WTC11 (cell line): ENCODE measurements at places on chromosomes 11 and 22. TPM values are rescaled to one million over a fixed set of nuclear protein-coding genes. Genes with fewer than 3 reads are reported as not detected.

- DNase-seq: no peak
Observed at GRCh38 chr11:118641397-118642019, 34.1 kb downstream of the PHLDB1 start.

SYT7 gene
- 12.5 to 18.9 TPM (median 18.2 TPM) in 3 replicates for total RNA-seq

ACCSL gene
- total RNA-seq: not detected in 3 replicates

DNA sequence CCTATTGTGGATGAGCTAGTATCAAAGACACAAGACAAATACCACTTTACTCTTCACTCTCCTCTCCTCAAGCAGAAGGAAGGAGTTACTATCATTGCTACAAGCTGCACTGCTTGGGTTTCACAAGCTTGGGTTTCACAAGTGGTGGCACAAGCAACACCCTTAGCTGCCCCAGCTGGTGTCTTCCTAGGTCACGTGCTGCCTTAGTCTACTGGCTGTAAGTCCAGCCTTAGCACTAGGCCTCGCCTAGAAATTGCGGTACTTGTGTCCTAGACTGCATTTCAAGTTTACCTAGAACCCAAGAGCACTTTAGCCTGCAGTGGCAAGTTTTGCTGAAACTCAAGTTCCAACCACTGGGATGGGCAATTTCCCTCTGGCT lies 86.6 kb downstream of the EHF start:
- DNase-seq: no peak

DNA sequence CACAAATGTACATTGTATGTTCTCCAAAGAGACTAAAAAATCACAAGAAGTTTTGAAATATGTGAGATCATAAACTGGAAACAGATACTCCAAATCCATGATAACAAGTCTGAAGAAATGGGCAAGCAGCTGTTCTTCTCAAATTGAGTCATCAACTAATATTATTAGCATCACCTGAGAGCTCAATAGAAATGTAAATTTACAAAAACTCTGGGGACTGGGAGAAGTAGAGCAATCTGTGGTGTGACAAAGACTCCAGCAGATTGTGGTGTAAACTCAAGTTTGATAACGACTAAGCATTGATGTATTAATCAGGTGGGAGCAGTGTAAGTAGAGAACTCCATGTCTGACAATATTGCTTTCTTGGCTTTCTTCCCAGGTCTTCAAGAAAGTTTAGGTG lies 53.2 kb downstream of the GLYATL1 start:
- DNase-seq: no peak

GRCh38 chr11:130449996-130450769 lies 1.7 kb downstream of the ADAMTS15 start:
- peak; percentile 94 for DNase-seq

DNA sequence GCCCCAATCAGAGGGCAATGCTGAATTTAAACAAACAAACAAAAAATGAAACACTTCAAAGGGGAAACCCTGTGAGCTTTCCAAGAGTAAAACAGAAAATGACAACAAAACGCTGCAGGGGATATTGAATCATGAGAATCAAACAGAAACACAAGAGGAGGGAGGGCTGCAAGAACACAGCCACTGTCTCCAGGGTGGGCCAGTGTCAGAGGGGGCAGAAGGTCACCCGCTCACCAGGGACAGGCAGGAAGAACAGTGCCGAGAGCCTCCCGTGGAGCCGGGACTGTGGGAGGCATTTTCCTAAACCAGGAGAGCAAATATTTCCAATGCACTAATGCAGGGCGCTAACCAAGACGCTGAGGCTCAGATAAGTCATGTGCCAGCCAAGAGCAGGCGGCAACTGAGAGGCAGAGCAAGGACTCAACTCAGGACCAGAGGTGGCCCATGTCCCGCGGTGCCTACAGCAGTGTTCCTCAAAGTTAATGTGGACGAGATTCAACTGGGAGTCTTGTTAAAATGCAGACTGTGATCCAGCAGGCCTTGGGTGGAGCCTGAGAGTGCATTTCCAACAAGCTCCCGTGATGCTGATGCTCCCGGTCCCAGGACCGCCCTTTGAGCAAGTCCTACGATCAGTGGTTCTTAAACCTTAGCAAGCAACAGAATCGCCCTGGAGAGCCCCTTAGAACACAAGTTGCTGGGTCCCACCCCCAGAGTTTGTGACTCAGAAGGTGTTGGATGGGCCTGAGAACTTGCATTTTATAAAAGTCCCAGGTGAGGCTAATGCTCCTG lies 197.2 kb downstream of the TENM4 start:
- DNase-seq: no peak

GRCh38 chr11:3165152-3165705 lies at the start of gene OSBPL5:
TSS of gene OSBPL5 (minus strand) at chr11:3165310. CDS start at chr11:3129148, 36,162 bp downstream.
- peak; percentile 38 for DNase-seq

DNA sequence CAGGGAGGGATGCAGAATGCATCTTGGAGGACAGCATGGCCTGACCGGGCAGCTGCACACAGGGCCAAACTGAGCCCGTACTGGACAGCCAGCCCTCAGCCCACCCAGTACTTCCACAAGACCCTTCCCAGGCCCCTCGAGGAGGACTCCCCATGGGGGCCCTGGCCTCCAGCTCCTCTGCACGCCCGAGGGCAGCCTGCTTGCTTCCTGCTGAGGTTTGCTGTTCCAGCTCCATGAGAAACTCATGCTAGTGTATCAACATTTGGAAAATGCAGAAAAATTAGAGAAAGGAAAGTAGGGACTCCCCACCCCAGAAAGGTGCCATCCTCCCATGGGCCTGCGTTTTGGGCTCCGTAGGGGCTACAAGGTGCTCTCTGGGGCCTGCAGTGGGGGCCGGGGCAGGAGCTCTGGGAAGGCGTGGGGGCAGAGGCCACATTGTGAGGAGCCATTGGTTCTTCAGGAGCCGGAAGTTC lies 21.3 kb upstream of the CCDC188 start:
- no peak for DNase-seq

- DNase-seq: peak; percentile 41
Observed at GRCh38 chr22:37187891-37188761, at the start of gene C1QTNF6. TSS of gene C1QTNF6 (minus strand) at chr22:37188247. CDS start at chr22:37188213, 34 bp downstream.

- DNase-seq: no peak
Observed at GRCh38 chr11:126394036-126394435, 38.5 kb downstream of the ST3GAL4 start.
